ENCODE measurements at places on chromosomes 6 and 20.

- no peak for DNase-seq
These were observed 45.0 kb upstream of the RIPOR2 start for GRCh38 chr6:24980507-24981385.

DNA sequence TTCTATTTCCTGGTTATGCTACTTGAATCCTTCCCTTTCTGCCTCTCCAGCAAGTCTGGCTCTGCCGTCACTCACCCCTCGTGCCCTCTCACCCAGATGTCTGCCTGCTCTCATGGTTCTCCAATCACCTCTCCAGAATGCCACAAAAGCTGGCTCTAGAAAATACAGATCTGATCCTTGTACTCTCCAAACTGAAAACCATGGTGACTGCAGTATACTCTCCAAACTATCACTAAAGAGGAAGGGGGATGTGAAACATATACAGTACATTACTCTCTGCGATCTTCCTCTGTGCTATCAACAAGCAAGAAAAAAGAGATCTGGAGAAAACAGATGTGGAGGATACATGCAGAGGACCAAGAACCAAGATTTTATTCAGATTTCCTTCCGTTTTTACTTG is 91.1 kb downstream of the ATXN1 start:
- no peak for DNase-seq

DNA sequence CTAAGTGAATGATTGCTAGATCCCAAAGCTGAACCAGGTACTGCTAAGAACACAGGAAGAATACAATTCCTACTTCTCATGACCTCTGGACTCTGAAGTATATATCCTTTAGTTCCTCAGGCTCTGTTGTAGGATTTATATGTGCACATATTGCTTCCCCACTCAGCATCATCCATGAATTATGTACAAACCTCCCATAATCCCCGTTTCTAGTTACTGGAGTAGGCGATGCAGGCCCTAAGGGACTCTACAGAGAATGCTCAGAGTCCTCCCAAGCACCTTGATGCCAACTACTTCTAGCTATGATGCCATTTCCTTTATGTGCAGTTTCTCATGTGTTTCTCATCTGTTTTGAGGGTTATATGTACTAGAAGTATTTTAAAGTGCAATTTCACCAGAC is 154.9 kb upstream of the EPHA7 start:
- no peak for DNase-seq

DNA sequence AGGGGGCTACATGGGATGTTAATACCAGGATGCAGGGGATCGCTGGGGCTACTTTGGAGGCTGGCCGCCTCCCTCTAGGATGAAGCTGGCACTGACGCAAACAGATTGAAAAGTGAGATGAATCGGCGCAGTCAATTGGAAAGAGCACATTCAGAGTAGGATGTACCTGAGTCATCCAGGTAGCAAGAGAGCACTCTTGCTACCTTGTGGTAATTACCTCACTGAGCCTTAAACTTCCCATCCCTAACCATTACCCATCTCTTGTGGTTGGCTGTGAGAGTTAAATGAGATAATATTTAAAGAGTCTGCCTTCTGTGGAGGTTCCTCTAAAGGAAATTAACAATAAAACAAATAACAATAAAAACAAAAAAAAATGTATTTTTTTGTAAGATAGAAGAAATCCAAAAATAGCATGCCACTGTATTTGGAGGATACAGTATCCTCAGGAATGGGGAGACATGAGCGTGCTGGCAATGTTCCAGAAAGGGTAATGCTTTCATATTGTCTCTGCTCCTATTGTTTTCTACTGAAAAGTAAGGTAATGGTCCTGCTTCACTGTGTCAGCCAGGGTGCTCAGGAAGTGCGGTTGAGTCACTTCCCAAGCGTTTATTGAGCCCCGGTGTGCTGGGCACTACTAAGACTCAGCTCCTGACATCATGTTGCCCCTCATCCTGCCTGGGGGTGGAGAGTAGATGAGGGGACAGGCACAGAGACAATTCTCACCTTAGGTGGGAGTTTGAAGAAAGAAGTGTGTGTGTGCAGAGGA is 301.1 kb downstream of the EYA4 start:
- no peak for DNase-seq

- DNase-seq: no peak
These were observed 539 bp downstream of the CDYL start for GRCh38 chr6:4776493-4777393.

- DNase-seq: no peak
These were observed 4.4 kb upstream of the CST3 start for GRCh38 chr20:23641936-23642751.

DNA sequence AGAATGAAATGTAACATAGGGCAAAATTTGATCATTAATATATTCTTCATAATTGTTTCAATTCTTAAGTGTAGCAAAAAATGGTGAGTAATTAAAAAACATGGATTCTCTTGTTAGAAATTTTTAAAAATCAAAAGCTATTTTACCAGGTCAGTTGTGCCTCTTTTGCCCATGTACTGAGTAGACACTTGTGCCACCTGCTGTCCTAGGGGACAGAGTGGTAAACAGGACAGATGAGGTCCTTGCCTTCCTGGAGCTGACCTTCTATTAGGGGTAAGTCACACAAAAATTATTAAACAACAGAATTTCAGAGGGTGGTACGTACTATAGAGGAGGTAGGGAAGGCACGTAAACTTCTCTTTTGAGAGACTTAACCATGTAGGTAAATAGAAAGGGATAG is 6.5 kb downstream of the RNF24 start:
- DNase-seq: no peak

GRCh38 chr6:13711324-13711732 is 307 bp downstream of the RANBP9 start:
- no peak for DNase-seq

- no peak for DNase-seq
These were observed 173.7 kb upstream of the THEMIS start for GRCh38 chr6:128074567-128074966.

DNA sequence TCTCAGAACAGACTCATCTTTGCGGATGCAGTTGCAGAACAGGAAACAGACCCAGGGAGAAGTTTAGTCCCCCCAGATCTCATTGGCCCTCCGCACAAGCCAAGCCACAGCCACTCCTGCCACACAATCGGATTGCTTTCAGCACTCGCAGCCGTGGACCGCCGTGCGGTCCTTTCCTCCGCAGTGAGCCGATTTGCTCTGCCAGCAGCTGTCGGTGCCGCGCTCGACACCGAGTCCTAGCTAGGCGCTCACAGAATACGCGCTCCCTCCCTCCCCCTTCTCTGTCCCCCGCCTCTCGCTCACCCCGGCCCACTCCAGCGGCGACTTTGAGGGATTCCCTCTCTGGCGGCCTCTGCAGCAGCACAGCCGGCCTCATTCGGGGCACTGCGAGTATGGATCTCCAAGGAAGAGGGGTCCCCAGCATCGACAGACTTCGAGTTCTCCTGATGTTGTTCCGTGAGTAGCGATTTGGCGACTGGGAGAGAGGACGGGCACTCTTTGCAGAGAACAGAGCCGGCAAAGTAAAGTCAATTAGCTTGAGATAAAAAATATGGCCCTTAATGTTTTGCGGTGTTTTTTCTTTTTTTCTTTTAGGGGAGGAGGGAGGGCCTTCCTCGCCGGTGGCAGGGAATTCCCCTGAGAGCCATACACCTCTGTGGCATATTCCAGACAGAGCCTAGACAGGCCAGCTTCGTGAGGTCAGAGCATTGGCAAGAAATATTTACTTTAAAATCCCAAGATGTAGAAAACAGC is at the start of gene LAMP5:
Gene LAMP5 (plus strand): TSS at position 130 of the 753 bp plus-strand sequence. CDS start 263 bp downstream, at position 393.
- DNase-seq: no peak

- DNase-seq: no peak
These were observed 616.5 kb upstream of the CITED2 start for GRCh38 chr6:139990856-139991465.

Measured in NCI-H2107 (cell line).